ENCODE measurements at places on chromosomes 5 and 9. TPM values are rescaled to one million over a fixed set of nuclear protein-coding genes. Genes with fewer than 3 reads are reported as not detected.

The TRIM7 gene
- 10.8 TPM for total RNA-seq

The ZNF782 gene
- total RNA-seq = 3.6 TPM

The ZDHHC11 gene
- 55.6 TPM for total RNA-seq

DNA sequence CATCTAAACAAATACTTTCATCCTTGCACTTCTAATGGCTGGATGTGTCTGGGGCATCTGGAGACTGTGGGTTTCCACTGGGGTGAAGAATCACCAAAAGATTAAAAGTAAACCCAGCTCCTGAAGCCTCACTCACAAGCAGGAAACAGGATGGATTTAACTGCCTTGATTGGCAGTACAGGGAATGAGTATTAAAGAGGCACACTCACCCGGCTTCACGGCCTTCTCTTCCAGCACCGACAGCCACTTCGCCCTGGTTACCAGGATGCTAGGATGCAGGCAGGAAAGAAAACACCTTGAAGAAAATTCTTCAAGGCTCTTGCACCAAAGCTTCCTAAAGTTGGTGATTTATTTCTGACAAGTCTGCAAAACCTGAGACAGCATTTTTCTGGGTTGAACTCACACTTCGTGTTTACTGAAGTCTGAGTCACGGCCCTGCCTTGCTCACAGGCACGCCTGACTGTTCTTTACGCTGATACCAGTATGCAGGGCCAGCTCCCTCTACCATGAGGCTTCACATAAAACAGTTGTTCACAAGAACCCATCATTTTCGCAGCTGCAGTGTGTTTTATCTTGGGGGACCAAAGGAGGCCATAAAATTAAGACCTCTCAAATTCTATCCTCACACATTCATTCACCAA, 56.5 kb upstream of the ZNF354A start:
- DNase-seq = no peak

DNA sequence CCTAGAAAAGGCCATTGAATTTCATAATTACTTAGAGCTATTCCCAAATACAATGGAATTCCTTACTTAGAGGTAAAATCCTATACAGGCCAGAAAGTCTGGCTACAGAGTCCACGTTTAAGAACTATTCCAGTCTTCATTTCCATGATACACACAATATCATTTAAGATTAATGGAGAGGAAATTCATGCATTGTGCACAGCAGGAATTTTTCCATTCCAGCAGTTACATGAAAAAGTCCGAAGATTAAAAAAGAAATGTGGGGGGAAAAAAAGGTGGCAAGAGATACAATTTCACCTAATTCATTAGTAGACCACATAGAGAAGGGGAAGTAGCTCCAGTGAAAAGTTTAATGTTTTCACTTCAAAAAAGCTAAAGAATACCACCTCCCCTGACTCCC, 63.1 kb downstream of the CHD1 start:
- no peak for DNase-seq

DNA sequence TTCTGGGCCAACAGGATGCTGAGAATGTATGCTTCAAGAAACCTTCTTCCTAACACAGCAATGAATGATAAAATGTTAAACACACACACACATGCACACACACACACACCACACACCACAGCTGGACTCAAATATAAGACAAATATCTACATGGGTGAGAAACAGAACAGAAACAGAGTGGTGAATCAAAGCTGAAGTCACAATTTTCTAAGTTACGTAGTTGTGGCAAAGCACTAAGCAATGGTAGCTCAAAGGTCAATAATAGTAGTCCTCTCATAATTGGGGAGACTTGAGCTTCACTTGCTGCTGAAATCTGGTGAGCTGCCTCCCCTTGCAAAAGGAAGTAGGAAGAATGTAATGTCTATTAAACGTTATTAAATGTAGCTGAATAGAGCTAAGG, 33.7 kb upstream of the ITGA1 start:
- DNase-seq = no peak

- DNase-seq = no peak
Measured at GRCh38 chr5:1000329-1000728, 8.3 kb upstream of the NKD2 start.

DNA sequence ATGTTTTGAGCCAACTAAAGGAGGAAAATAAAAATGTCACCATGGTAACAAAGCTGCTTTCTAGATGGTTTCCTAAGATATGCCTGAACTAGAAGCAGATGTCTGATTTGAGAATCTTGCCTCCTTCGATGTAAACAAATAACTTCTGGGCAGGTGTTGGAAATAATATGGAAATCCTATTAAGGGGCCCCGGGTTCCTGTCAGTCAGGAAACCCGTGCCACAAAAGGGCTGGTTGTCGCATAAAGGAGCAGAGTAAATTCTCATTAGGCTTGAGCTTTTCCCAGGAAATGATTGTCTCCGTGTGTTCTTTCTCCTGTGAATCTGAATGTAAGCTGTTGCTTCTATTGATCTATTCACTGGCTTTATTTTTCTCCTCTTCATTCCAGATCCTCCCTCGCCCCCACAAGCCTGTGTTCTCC, 90.8 kb downstream of the TLE4 start:
- no peak for DNase-seq

DNA sequence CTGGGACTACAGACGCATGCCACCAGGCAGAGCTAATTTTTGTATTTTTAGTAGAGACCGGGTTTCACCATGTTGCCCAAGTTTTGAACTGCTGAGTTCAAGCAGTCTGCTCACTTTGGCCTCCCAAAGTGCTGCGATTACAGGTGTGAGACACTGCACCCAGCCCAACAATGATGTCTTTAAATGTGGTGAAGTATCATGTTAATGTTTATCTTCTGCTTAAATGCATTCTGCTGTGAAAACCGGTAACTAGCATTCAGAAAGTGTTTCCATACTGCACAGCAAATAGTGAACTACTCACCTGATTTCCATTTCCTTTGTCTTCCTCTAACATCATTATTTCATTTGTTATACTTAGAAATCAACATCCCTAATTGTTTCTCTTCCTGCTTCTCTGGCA, 264.0 kb upstream of the ITGA1 start:
- no peak for DNase-seq

- DNase-seq = no peak
Measured at GRCh38 chr9:109989296-109989695, 209.3 kb downstream of the PALM2AKAP2 start.

GRCh38 chr5:62550103-62550502, 28.5 kb upstream of the LRRC70 start:
- DNase-seq = no peak

DNA sequence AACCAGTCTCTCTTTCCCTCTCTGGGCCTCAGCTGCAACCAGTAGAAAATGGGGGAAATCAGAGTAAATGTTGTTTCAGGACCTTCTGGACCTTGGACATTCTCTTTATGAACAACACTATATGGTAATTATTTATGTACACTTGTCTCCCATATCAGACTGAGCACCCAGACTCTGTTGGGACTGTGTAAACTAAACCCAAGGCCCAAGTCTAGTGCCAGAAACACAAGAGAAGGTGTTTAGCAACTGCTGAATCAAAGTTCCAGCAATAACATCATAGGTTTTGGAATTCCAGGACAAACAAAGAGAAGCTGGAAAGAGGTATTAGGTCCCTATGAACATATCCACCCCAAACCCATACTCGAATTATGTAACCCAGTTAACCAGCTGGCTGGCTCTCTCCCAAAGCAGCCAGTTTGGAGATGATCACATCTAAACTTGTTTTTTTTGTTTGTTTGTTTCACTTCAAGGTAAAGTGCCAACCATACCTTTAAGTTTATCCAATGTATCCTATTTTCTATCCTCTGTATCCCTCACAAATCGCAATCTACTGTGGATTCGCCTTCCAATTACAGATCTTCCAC, 1.9 kb upstream of the RNF38 start:
- no peak for DNase-seq

DNA sequence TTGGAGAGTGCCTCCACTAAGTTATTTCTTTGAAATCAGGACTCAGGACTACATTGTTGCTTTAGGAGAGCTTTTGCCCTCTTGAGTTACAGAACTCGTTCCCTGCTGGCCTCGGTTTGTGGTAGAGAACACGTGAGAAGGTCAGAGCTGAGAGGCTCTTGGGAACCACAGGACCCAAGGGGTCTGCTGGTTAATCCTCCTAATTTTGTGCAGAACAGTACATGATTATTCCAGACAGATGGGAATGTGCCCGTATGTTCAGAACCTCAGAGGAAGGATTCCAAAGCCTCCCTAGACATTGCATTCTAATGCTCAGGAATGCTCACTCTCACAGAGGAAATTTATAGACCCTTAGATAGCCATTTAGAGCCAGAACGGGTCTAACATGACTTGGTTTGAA, 25.2 kb upstream of the BASP1 start:
- DNase-seq = no peak
